ENCODE measurements at places on chromosomes 5 and 9.

DNA sequence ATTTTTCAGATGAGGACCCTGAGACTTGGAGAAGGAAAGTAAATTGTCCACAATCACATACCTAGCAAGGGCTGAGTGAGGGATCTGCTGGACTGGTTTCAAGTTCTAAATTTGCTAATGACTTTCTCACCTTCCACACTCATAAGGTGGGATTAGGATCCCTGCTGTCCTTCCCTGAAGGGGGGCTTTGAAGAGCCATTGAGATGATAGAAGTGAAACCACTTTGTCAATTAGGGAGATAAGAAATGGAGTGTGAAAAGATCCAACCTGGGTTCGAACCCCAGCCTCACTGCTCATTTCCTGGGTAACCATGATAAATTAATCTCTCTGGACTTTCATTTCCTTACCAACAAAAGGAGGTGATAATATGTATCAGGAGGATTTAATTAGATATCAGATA, 32.7 kb upstream of the FOXE1 start:
- no peak for ATAC-seq

DNA sequence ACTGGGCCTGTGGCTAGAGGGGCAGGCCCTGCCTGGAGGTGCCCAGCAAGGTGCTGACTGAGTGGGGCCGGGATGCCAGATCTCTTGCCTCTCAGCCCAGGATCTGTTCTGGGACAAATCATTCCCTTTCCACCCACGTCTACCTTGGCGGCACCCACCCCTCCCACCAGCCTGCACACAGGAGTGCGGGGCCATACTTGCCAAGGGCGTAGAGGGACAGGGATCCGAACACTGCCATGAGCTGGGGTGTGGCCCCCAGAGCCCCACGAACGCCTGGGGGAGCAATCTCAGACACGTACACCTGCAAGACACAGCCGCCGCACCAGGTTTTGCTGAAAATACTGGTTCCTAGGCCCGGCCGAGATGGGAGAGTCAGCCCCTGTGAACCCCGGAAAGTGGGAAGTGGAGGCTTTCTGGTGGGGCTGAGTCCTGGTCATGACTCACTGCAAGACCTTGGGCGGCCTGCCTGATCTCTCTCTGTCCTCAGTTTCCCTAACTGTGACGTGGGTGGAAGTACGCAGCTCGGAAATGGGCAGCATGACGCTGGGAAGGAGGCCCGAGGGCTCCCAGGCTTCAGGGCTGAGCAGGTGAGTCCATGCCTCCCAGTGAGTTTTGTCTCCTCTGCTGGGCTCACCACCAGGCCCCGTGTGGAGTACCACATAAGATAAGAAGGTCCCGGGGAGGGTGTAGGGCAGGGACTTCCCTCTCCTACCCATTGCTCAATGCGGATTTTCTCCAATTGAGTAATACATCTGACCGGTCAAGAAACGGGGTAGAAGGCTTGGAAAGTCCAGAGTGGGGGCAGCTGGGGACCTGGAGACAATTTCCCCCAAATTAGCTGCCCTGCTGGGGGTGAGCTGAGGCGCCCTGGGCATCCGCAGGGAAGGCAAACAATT, 2.6 kb downstream of the SLC2A6 start:
- no peak for ATAC-seq

DNA sequence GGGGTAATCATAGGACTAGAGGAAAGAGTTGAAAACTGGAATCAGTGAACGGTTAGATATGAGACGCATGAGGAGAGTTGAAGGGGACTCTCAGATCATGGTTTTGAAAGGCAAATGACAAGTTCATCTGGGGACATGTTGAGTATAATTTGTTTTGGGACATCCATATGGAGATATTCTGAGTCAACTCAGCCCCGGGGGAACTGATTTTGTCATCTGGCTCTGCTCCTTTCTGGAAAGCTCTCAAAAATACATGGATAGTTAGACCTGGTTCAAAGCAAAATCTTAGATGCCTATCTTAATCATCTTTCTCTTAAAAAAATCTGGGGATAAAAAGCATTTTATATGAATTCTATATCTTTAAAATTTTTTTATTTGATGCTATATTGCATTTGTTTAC, 161.2 kb downstream of the SNX18 start:
- no peak for ATAC-seq

DNA sequence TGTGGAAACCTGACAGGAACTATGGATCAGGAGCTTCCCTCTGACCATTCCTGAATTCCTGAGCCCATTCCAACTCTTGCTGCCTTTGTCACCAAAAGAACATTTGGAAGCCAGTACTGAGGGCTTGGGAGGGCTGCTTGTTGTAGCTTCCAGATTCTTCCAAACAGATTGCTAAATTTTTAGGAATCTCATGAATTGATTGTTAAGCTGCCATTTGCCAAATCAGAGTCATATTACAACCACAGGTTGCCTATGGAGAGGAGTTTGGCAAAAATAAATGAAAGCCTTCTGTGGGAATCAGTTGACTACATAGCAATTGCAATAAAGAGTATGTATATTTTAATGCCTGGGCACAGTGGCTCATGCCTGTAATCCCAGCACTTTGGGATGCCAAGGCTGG, 39.2 kb upstream of the SLC28A3 start:
- no peak for ATAC-seq

DNA sequence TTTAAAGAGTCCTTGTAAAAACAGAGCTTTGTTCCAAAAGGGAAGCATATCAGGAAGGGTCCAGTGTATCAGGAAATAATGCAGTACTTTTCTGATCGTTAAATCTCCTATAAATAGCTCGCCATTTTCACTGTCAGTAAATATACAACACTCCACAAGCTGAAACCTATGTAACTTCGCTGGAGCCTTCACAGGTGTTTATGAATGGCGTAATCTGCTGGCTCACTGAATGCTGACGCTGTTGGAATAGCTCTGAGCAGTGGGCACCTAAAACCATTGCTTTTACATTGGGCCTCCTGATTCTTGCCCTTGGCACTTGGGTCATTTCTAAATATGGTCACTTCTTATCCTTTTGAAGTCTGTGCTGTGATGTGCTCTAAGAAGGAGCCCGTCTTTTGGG, 4.3 kb downstream of the SHC3 start:
- no peak for ATAC-seq

GRCh38 chr9:110125763-110126351, 82.1 kb downstream of the C9orf152 start:
- peak; percentile 17 for ATAC-seq

DNA sequence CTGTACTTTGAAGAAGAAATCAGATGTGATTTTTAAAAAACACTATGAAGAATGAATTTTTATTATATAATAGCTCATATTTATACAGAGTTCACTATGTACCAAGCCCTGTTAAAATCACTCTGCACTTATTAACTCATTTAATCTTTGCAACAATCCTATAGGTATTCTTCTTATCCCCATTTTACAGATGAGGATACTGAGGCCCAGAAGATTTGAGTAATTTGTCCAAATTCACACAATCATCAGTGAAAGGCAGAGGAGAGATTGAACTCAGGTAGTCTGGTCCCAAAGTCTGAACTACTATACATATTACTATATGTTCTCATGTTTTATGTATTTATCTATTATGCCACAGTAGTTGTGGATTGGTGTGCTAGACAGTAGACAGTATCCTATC, 16.1 kb downstream of the PLAC8L1 start:
- ATAC-seq, result no peak

DNA sequence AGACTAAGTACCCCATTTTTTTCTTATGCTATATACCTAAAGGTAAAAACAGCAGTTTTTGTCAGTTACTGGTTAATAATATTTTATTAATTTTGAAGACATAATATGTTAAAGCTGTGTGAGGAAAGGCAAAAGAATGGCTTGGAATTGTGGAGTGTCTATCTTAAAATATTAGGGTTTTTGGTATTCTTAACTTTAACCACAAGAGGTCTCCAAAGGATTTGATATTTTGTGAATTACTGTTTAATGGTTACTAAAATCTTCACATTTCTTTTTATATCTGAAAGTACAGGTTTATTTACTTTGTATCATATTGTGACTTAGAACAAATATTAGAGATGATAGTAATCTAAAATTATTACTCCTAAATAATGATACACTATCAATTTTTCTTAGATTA, 32.0 kb upstream of the DHFR start:
- no peak for ATAC-seq

- ATAC-seq, result no peak
Measured at GRCh38 chr5:58776559-58776958, 193.7 kb downstream of the RAB3C start.

- no peak for ATAC-seq
Measured at GRCh38 chr9:132351404-132352045, 3.3 kb downstream of the SETX start.

- ATAC-seq, result no peak
Measured at GRCh38 chr5:25349746-25350145, 705.0 kb upstream of the CDH10 start.

- ATAC-seq, result no peak
Measured at GRCh38 chr9:109886041-109886440, 106.0 kb downstream of the PALM2AKAP2 start.

DNA sequence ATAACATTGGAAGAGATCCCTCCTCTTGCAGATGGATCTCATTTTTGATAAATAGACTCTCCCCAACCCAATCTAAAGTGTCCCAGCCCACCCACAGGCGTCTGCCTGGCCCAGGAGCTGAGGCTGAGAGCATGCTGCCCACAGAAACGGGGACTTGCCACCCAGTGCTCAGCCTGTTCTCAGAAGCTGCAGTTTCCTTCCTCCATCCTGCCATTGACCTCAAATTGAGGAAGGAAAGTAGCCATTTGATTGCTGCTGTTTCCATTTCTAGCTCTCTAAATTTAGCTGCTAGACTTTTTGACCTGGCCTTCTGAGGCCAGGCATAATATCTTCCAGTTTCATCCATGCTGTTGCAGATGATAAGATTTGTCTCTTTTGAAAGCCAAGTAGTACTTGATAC, 31.1 kb upstream of the FRMD3 start:
- ATAC-seq, result peak; percentile 45

DNA sequence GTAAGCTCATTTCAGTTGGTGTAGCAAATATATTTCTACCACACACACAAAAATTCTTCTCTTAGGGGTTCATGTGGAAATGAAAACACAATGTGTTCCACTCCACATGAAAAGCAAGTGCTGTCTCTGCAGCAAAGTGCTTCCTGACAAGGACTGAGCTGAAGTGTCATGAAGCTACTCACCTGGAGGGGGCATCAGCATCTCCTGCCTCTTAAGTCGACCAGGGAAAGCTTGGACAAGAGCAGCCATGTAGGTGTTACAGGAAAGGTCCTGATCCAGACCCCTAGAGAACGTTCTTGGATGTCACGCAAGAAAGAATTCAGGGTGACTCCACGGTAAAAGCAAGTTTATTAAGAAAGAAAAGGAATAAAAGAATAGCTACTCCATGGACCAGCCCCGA, 62.8 kb downstream of the SV2C start:
- no peak for ATAC-seq

DNA sequence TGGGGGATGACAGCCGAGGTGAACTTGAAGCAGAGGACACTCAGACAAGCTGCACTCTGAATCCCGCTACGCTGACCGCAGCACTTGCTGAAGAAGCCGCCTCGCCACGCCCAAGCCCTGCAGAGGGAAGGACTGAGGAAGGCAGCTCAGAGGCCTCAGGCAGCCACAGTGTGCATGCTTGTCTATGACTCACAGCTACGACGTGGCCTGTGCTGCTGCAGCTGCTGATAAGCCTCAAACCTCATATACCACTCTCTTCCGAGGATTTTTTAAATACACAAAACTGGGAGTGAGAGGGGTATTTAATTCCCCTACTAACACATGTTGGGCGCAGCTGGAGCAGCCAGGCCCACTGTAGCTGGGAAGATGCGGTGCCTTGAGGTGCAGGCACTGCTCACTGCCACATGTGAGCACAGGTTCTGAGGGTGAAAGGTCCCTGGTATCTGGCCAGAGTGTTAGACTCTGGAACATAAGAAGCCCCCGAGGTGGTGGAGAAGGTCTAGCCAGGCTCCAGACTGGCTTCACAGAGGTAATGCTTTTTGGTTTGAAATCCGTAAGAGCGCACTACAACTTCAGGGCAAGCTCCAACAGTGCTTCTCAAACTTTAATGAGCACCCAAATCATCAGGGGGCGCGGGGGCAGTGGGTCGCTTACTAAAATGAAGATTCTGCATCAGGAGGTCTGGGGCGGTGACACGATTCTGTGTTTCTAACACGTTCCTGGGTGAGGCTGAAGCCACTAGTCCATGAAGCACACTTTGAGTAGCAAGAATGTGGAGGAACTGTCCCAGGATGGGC, 196.8 kb downstream of the AUH start:
- peak; percentile 66 for ATAC-seq

GRCh38 chr5:78327761-78328510, 32.5 kb upstream of the SCAMP1 start:
- ATAC-seq, result no peak

- no peak for ATAC-seq
Measured at GRCh38 chr5:65871182-65871581, 55.2 kb upstream of the ERBIN start.

GRCh38 chr9:137348769-137349470, 46.8 kb upstream of the NRARP start:
- no peak for ATAC-seq
